ENCODE measurements at places on chromosomes 5 and 9.

DNA sequence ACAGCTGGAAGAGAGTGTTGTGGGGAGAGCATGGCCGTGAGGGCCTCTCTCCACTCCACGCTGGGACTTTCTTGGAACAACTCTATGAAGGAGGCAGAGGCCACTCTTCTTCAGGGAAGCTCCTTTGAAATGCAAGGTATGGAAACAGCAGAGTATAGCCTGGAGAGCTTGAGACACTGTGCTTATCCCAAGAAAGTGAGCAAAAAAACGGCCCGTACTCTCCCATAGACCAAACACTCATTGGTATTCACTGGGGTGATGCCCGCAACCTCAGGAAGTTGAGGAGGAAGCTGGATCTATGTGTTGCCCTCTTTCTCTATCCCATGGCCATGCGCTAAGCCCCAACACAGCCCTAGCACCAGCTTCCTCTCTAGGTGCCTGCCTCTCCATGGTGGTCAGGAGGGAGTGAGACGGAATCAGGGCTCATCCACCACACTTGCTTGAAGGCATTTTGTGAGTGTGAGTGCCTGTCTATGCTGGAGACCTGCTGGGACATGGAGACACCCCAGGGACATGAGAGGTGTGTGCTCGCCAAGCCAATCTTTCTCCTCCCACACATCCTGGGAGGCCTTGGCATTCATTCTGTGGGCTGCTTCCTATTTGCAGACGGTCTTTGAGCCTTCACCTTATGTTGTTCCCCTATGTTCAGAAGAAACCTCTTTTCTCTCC, 616.6 kb downstream of the IRX1 start:
- no peak overlapping the region for H3K4me3 ChIP-seq
- peaks cover 2% of the 10 kb centered on the region for H3K27me3 ChIP-seq
- H3K27ac ChIP-seq = no peak overlapping the region
- DNase-seq = no peak

- no peak overlapping the region for H3K4me3 ChIP-seq
- no peaks in the 10 kb centered on the region for H3K27me3 ChIP-seq
- no peak overlapping the region for H3K27ac ChIP-seq
- DNase-seq = no peak
Measured at GRCh38 chr9:127667127-127667844, 39.5 kb upstream of the CFAP157 start.

GRCh38 chr5:151097820-151098767, 17.3 kb upstream of the TNIP1 start:
- peak; percentile 79 for DNase-seq
- H3K36me3 ChIP-seq = peaks cover 19% of the 10 kb centered on the region
- H3K27me3 ChIP-seq = peaks cover 24% of the 10 kb centered on the region
- H3K27ac ChIP-seq = peak overlapping the region; percentile 98
- peak overlapping the region; percentile 76 for H3K4me3 ChIP-seq
- peaks cover 83% of the 10 kb centered on the region for H3K4me1 ChIP-seq

DNA sequence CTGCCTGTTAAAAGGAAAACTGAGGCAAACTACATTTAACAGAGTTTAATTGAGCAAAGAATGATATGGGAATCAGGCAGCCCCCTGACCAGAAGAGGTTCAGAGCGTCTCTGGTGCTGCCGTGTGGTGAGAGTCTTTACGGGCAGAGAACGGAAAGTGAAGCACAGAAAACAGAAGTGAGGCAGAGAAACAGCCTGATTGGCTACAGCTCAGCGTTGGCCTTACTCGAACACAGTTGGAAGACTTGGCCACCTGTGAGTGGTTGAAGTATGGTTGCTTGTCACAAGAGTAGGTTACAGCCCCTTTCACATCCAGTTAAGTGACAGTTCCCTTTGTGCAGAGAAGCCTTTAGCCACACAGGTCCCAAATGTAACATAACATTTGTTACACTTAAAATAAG, 16.9 kb upstream of the FBP1 start:
- H3K27ac ChIP-seq = peak overlapping the region; percentile 86
- peaks cover 6% of the 10 kb centered on the region for H3K27me3 ChIP-seq
- DNase-seq = peak; percentile 49
- no peaks in the 10 kb centered on the region for H3K36me3 ChIP-seq
- H3K4me1 ChIP-seq = peaks cover 19% of the 10 kb centered on the region

DNA sequence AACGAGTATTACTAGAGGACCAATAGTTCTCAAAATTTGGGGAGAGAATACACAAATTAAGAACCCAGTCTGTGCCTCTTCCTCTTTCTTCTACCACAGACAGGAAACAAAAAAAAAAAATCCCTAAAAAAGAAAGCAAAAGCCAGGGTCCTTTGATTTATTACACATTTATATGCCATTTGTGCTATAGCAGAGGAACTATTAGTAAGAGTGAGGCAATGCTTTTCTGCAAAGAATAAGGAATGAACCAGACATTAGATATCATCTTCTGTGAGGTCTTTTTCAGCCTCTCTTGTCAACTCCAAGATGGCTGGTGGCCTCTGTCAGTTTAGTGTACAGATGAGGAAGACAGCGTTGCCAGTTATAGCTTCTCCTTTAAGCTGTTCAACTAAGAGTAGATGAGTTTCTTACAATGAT, 127.6 kb downstream of the RFX3 start:
- H3K4me1 ChIP-seq = peaks cover 14% of the 10 kb centered on the region
- H3K27me3 ChIP-seq = peaks cover 1% of the 10 kb centered on the region
- peak overlapping the region; percentile 62 for H3K4me3 ChIP-seq
- H3K36me3 ChIP-seq = peaks cover 7% of the 10 kb centered on the region

- H3K27ac ChIP-seq = no peak overlapping the region
- H3K4me3 ChIP-seq = no peak overlapping the region
- DNase-seq = no peak
- no peaks in the 10 kb centered on the region for H3K4me1 ChIP-seq
Measured at GRCh38 chr5:164207646-164208045, 702.2 kb downstream of the MAT2B start.

- no peaks in the 10 kb centered on the region for H3K36me3 ChIP-seq
- H3K4me1 ChIP-seq = no peaks in the 10 kb centered on the region
- H3K4me3 ChIP-seq = no peak overlapping the region
- no peak overlapping the region for H3K27ac ChIP-seq
Measured at GRCh38 chr5:130724658-130725057, 440.4 kb downstream of the HINT1 start.

- H3K27me3 ChIP-seq = no peaks in the 10 kb centered on the region
- H3K4me1 ChIP-seq = no peaks in the 10 kb centered on the region
- no peak overlapping the region for H3K4me3 ChIP-seq
Measured at GRCh38 chr9:30410273-30410672, 1974.2 kb upstream of the ACO1 start.

DNA sequence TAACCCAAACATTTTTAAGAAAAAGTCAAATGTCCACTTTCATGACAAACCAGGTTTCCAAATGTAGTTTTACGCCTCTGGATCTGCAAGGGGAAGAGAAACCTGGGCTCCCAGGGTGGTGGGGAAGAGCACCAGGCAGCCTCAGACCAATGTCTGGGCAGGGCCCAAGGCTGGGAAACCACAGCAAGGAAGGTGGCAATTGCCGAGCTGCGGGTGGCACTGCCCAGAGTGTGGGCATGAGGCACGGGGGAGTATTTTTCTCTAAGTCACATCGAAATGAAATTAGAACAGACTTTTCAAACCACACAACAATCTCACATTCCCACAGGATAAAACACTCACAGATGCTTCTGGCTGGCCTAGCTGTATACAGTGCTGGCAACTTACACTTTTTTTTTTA, 32.6 kb upstream of the RASGEF1C start:
- H3K27ac ChIP-seq = no peak overlapping the region
- H3K4me3 ChIP-seq = no peak overlapping the region
- H3K36me3 ChIP-seq = peaks cover 85% of the 10 kb centered on the region
- no peaks in the 10 kb centered on the region for H3K27me3 ChIP-seq
- DNase-seq = no peak
- H3K4me1 ChIP-seq = peaks cover 5% of the 10 kb centered on the region

GRCh38 chr5:21820527-21820926, 1032.6 kb downstream of the CDH12 start:
- H3K4me1 ChIP-seq = no peaks in the 10 kb centered on the region
- no peaks in the 10 kb centered on the region for H3K36me3 ChIP-seq
- H3K4me3 ChIP-seq = no peak overlapping the region
- DNase-seq = no peak

- H3K36me3 ChIP-seq = no peaks in the 10 kb centered on the region
- peaks cover 13% of the 10 kb centered on the region for H3K4me1 ChIP-seq
- peaks cover 4% of the 10 kb centered on the region for H3K27me3 ChIP-seq
- peak; percentile 45 for DNase-seq
Measured at GRCh38 chr9:35826071-35826701, 2.3 kb downstream of the FAM221B start.

- H3K4me3 ChIP-seq = no peak within 1 kb of the TSS
- no peaks in the 10 kb centered on the region for H3K4me1 ChIP-seq
- H3K27ac ChIP-seq = peak within 1 kb of the TSS; percentile 83
- no peaks in the 10 kb centered on the region for H3K36me3 ChIP-seq
- H3K27me3 ChIP-seq = peaks cover 1% of the 10 kb centered on the region
Measured at GRCh38 chr9:5510360-5510931, at the start of gene PDCD1LG2. PDCD1LG2 (plus strand) TSS chr9:5510531; CDS start chr9:5522547, 12,016 bp downstream.

- no peaks in the 10 kb centered on the region for H3K4me1 ChIP-seq
- H3K27ac ChIP-seq = no peak overlapping the region
- H3K27me3 ChIP-seq = no peaks in the 10 kb centered on the region
- DNase-seq = no peak
Measured at GRCh38 chr5:118068886-118069285, 919.5 kb downstream of the DTWD2 start.

GRCh38 chr9:14245901-14246525, 67.9 kb downstream of the NFIB start:
- no peak overlapping the region for H3K27ac ChIP-seq
- H3K4me3 ChIP-seq = no peak overlapping the region
- no peaks in the 10 kb centered on the region for H3K36me3 ChIP-seq
- DNase-seq = no peak
- H3K4me1 ChIP-seq = no peaks in the 10 kb centered on the region

DNA sequence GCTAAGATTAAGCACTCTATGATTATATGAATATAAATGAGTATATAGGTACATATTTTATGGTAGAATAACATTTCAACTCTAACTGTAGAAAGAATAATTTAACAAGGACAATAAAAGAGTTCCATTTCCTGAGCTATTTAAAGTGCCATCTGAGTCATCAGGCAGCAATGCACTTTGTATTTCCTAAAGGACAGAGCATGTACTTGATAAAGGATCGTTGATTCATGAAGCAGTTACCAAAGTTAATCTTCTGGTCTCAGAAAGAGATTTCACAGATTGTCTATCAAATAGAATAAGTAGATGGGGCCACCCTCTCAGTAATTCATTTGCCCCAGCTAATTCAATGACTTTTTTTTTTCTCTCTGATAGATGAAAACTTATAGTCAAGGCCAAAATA, 747.8 kb downstream of the CDH18 start:
- DNase-seq = no peak
- H3K27ac ChIP-seq = no peak overlapping the region
- H3K4me1 ChIP-seq = no peaks in the 10 kb centered on the region
- no peaks in the 10 kb centered on the region for H3K27me3 ChIP-seq
- no peak overlapping the region for H3K4me3 ChIP-seq

DNA sequence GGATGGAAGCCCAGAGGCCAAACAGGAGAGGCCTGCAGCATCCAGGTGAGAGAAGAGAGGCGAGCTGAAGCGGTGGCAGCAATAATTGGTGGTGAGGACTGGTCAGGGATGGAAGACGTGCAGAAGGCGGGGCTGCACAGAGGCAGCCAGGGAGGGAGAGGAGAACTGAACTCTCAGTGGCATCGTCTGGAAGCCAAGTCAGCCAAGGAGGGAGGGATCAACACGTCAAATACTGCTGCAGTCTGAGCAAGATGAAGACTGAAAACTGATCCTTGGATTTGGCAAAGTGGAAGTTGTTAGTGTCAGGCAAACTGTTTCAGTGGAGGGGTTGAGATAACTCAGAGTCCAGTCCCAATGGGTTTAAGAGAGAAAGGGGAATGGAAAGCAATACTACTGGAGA, 145.4 kb downstream of the CDK5RAP2 start:
- H3K36me3 ChIP-seq = peaks cover 38% of the 10 kb centered on the region
- H3K27ac ChIP-seq = peak overlapping the region; percentile 52
- no peaks in the 10 kb centered on the region for H3K27me3 ChIP-seq

- peaks cover 11% of the 10 kb centered on the region for H3K27me3 ChIP-seq
- H3K36me3 ChIP-seq = no peaks in the 10 kb centered on the region
- DNase-seq = peak; percentile 14
- H3K4me3 ChIP-seq = peak overlapping the region; percentile 85
Measured at GRCh38 chr5:142325725-142326479, 1.1 kb upstream of the SPRY4 start.

DNA sequence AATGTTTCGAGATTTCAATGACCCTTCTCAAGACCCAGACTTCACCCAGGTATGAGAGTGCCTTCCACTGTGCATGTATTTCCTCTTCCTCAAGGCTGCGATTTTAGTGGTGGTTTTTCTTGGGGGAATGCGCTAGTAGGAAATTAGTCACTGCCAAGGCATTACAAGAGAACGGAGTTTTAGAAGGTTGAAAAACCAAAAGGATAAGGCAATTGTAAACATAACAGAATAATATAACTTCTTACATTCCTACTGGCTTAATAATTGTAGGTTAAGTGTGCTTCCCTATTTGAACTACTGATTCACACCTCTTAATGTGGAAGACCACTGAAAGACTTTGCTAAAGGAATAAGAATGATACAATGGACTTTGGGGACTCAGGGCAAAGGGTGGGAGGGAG, 38.9 kb downstream of the ACO1 start:
- no peak overlapping the region for H3K27ac ChIP-seq
- no peak for DNase-seq
- no peak overlapping the region for H3K4me3 ChIP-seq

- H3K4me1 ChIP-seq = peaks cover 30% of the 10 kb centered on the region
- H3K4me3 ChIP-seq = peak overlapping the region; percentile 85
- no peaks in the 10 kb centered on the region for H3K36me3 ChIP-seq
Measured at GRCh38 chr5:140041492-140042392, 1.4 kb downstream of the NRG2 start.

DNA sequence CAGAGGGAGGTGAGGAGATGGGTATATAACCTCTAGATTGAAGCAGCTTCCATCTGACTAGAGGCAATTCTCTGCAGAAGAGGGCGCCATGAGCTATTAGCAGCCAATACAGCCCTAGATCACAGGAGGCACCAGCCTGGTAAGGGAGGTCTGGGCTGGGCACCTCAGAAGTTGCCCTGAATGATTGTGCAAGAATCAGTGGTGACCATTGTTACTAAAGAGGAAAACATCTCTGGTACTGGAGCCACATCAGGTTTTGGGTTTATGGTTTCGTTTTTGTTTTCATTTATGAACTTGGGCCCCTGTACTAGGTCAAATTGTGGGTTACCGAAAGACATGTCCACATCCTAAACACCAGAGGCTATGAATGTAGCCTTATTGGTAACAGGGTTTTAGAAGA, 342.0 kb downstream of the MLLT3 start:
- peaks cover 7% of the 10 kb centered on the region for H3K36me3 ChIP-seq
- DNase-seq = no peak
- H3K27ac ChIP-seq = no peak overlapping the region
- no peaks in the 10 kb centered on the region for H3K4me1 ChIP-seq

DNA sequence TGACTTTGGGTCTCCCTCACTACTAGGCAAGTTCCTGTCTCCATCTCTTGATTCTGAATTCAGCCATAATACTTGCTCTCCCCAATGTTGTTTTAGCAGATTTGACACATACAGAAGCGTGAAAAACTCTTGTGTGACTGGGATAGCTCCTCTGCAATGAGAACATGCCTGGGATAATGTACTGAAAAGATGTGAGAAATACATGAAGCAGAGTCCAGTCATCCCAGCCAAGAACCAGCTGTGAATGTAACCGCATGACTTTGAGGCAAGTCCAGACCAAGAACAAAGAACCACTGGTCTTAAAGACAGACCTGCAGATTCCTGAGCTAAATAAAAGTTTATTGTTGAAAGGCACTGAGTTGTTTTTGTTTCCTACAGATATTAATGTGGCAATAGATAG, 135.0 kb downstream of the NMUR2 start:
- H3K4me3 ChIP-seq = no peak overlapping the region
- H3K4me1 ChIP-seq = no peaks in the 10 kb centered on the region
- H3K36me3 ChIP-seq = no peaks in the 10 kb centered on the region
- no peaks in the 10 kb centered on the region for H3K27me3 ChIP-seq
- DNase-seq = no peak

- H3K4me1 ChIP-seq = no peaks in the 10 kb centered on the region
- no peak for DNase-seq
- H3K4me3 ChIP-seq = no peak overlapping the region
Measured at GRCh38 chr9:135010921-135011320, 76.5 kb upstream of the OLFM1 start.
